ENCODE measurements at places on chromosomes 6 and 20. TPM values are rescaled to one million over a fixed set of nuclear protein-coding genes. Genes with fewer than 3 reads are reported as not detected.

DNA sequence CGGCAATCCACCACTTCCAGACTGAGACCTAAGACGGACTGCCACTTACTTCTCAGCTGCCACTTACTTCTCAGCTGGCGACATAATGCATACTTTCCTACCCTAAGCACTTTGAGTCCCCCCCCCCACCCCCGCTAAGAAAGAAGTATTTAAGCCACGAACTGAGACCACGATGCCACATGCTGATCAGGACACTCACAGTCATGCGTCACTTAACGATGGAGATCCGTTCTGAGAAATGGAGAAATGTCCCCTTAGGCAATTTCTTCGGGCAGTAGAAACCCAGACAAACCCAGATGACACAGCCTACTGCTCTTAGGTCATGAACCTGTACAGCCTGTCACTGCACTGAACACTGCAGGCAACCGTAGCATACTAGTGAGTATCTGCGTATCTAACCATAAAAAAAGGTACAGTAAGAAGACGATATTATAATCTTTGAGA, 690 bp downstream of the IFNGR1 start:
- no peaks in the 10 kb centered on the region for H3K27me3 ChIP-seq
- H3K36me3 ChIP-seq: no peaks in the 10 kb centered on the region
- peaks cover 41% of the 10 kb centered on the region for H3K4me1 ChIP-seq
- H3K4me3 ChIP-seq: peak overlapping the region; percentile 99
- no peak for DNase-seq
- H3K27ac ChIP-seq: peak overlapping the region; percentile 99

- H3K4me3 ChIP-seq: no peak overlapping the region
- no peak for DNase-seq
- no peak overlapping the region for H3K27ac ChIP-seq
- peaks cover 3% of the 10 kb centered on the region for H3K4me1 ChIP-seq
- no peaks in the 10 kb centered on the region for H3K27me3 ChIP-seq
- no peaks in the 10 kb centered on the region for H3K36me3 ChIP-seq
Observed at GRCh38 chr6:167700199-167700598, 126.5 kb upstream of the AFDN start.

Gene ITCH
- 14.3 TPM for polyA plus RNA-seq

- H3K27me3 ChIP-seq: no peaks in the 10 kb centered on the region
- DNase-seq: no peak
- no peaks in the 10 kb centered on the region for H3K4me1 ChIP-seq
Observed at GRCh38 chr6:5497896-5498578, 236.7 kb downstream of the FARS2 start.

DNA sequence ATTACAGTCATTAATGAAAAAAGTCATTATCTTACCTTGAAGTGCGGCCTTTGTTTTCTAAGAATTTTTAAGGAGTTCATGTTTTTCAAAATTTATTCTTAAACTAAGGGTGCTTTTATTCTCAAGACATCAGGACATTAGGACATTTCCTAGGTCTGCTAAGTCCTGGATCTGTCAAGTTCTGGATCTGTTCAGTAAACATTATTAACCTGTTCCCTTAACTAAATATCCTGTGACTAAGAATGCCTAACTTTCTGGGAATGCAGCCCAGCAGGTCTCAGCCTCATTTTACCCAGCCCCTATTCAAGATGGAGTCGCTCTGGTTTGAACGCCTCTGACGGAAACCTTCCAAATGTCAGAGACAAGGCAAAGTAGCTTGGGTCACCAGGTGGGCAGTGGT, 302.6 kb downstream of the SYNE1 start:
- no peaks in the 10 kb centered on the region for H3K36me3 ChIP-seq
- no peaks in the 10 kb centered on the region for H3K27me3 ChIP-seq
- no peak overlapping the region for H3K4me3 ChIP-seq
- H3K4me1 ChIP-seq: peaks cover 2% of the 10 kb centered on the region
- no peak overlapping the region for H3K27ac ChIP-seq

Gene BTN2A1
- polyA plus RNA-seq: 2.7 TPM

DNA sequence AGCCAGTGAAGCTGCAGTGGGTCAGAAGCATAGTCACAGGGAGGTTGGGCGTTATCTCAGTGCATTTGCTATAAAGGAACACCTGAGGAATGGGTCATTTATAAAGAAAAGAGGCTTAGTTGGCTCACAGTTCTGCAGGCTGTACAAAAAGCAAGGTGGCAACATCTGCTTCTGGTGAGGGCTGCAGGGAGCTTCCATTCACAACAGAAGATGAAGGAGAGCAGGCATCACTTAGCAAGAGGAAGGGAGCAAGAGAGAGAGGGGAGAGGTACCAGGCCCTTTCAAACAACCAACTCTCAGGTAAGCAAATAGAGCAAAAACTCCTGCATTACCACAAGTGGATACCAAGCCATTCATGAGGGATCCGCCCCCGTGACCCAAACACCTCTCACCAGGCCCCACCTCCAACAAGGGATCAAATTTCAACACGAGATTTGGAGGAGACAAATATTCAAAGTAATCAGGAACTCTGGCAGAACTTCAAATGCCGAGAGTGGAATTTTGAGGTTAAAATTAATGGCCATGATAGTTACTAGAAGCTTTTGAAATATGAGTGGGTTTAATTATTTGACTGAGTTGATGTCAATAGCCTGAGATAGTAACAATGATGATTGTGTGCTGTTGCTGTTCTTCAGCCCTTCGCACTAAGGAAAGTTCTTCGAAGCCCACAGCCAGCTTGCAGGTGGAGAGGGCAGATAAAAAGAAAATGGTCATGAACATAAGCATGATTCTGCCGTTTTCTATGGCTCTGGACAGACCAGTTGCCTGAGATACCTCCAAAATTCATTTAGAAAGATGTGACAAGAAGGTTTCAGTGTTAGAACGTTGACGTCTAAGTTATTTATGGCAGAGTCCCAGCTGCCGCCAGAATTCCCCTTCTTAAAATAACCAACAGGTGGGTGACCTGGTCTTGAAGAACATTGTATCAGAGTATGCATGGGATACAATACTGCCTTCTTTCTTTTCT, 55.3 kb upstream of the ADTRP start:
- peaks cover 5% of the 10 kb centered on the region for H3K4me1 ChIP-seq
- no peak overlapping the region for H3K27ac ChIP-seq
- no peaks in the 10 kb centered on the region for H3K36me3 ChIP-seq
- no peak overlapping the region for H3K4me3 ChIP-seq

Gene MMP24
- polyA plus RNA-seq: 0.73 TPM

Gene SRMS
- polyA plus RNA-seq: not detected

- no peaks in the 10 kb centered on the region for H3K36me3 ChIP-seq
- H3K4me1 ChIP-seq: no peaks in the 10 kb centered on the region
- no peak overlapping the region for H3K4me3 ChIP-seq
- no peak overlapping the region for H3K27ac ChIP-seq
- no peaks in the 10 kb centered on the region for H3K27me3 ChIP-seq
Observed at GRCh38 chr20:17762243-17762872, 62.6 kb downstream of the BANF2 start.

Gene MUC22
- not detected for polyA plus RNA-seq

DNA sequence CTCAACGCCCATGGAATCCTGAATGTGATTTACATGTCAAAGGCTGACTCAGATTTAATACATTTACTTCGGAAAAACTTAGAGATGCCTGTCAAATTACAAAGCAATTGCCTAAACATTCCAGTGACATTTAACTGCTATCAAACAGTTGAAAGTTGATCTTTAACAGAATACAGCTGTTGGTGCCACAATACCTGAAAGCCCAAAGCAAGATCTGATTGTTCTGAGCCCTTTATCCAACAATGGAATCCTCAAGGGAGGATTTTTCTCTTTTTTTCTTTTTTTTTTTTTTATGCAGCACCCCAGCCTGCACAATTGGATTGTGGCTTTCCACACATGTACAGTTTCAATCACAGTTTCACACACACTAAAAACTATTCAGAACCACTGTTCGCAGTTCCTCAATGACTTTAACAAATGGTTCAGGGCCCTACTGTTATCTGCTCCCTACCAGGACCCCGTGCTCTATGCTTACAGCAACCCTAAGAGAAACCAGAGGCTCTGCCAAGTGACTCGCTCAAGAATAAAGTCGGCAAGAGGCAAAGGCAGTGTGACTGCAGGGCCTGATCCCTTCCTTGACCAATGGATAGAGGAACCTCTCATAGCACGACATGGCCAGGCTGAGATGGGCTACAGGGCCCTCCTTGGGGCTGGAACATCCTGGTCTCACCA, 33.3 kb downstream of the EPB41L2 start:
- H3K4me3 ChIP-seq: no peak overlapping the region
- H3K27me3 ChIP-seq: no peaks in the 10 kb centered on the region
- H3K27ac ChIP-seq: no peak overlapping the region

- H3K27me3 ChIP-seq: no peaks in the 10 kb centered on the region
- H3K27ac ChIP-seq: no peak overlapping the region
- H3K4me3 ChIP-seq: no peak overlapping the region
- DNase-seq: no peak
- peaks cover 3% of the 10 kb centered on the region for H3K4me1 ChIP-seq
Observed at GRCh38 chr6:13368731-13369115, 40.4 kb upstream of the TBC1D7 start.

DNA sequence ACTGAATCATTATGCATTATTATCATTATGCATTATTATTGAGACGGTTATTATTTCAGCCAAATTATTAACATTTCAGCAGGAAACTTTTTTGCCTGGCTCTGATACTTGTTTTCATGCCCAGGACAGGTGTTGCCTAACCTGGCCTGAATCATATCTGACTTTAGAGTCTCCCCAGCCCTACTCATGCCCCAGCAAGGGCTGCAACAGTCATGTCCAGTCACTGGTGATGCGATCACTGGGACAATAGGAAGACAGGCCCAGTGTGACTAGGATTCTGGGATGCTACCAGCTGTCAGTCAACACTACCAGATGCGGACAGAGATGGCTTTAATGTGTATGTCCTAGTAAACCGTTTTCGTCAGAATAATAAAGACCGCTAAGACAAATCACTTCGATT, 285.0 kb downstream of the KHDC1L start:
- peaks cover 2% of the 10 kb centered on the region for H3K27me3 ChIP-seq
- DNase-seq: no peak
- no peak overlapping the region for H3K4me3 ChIP-seq
- H3K4me1 ChIP-seq: no peaks in the 10 kb centered on the region
- no peaks in the 10 kb centered on the region for H3K36me3 ChIP-seq
- H3K27ac ChIP-seq: no peak overlapping the region

GRCh38 chr6:124927806-124928205, 34.4 kb upstream of the RNF217 start:
- no peaks in the 10 kb centered on the region for H3K27me3 ChIP-seq
- H3K4me3 ChIP-seq: no peak overlapping the region
- H3K36me3 ChIP-seq: no peaks in the 10 kb centered on the region

- no peak overlapping the region for H3K4me3 ChIP-seq
- DNase-seq: no peak
- no peaks in the 10 kb centered on the region for H3K4me1 ChIP-seq
- H3K27me3 ChIP-seq: no peaks in the 10 kb centered on the region
- peaks cover 2% of the 10 kb centered on the region for H3K36me3 ChIP-seq
Observed at GRCh38 chr20:35368666-35369423, 42.9 kb downstream of the UQCC1 start.

- no peak overlapping the region for H3K4me3 ChIP-seq
- no peaks in the 10 kb centered on the region for H3K27me3 ChIP-seq
- H3K36me3 ChIP-seq: no peaks in the 10 kb centered on the region
- no peak for DNase-seq
Observed at GRCh38 chr20:36274181-36274841, 31.8 kb upstream of the DLGAP4 start.

- no peak for DNase-seq
- peaks cover 15% of the 10 kb centered on the region for H3K36me3 ChIP-seq
- H3K4me3 ChIP-seq: no peak overlapping the region
- no peaks in the 10 kb centered on the region for H3K27me3 ChIP-seq
Observed at GRCh38 chr6:111024681-111025080, 42.8 kb downstream of the RPF2 start.

Gene ASIP
- polyA plus RNA-seq: 0.62 TPM

Gene MEI4
- 0.42 TPM for polyA plus RNA-seq

- peaks cover 92% of the 10 kb centered on the region for H3K4me1 ChIP-seq
- H3K27ac ChIP-seq: peak overlapping the region; percentile 69
- H3K4me3 ChIP-seq: no peak overlapping the region
- no peaks in the 10 kb centered on the region for H3K36me3 ChIP-seq
- no peaks in the 10 kb centered on the region for H3K27me3 ChIP-seq
Observed at GRCh38 chr6:39210450-39210849, 18.8 kb downstream of the KCNK5 start.

Gene CLVS2
- not detected for polyA plus RNA-seq

- H3K4me1 ChIP-seq: peaks cover 3% of the 10 kb centered on the region
- peak; percentile 50 for DNase-seq
- no peaks in the 10 kb centered on the region for H3K36me3 ChIP-seq
- H3K27me3 ChIP-seq: no peaks in the 10 kb centered on the region
- no peak overlapping the region for H3K27ac ChIP-seq
- no peak overlapping the region for H3K4me3 ChIP-seq
Observed at GRCh38 chr20:34190679-34191090, 50.5 kb upstream of the ASIP start.

Gene FANCE
- 0.11 TPM for polyA plus RNA-seq

DNA sequence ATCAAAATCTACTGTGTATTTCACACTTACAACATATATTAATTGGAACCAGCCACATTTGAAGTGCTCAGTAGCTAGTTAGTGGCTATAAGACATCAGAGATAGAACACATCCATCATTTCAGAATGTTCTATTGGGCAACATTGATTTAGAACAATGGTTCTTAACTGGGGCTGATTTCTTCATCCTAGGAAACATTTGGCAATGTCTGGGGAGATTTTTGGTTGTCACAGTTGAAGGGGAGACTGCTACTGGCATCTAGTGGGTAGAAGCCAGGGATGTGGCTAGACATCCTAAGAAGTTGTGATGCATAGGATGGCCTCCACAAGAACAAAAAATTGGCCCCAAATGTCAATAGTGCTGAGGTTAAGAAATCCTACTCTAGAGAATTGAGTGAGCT, 132.5 kb downstream of the OLIG3 start:
- no peak overlapping the region for H3K4me3 ChIP-seq
- no peak for DNase-seq
- H3K27me3 ChIP-seq: no peaks in the 10 kb centered on the region
- H3K27ac ChIP-seq: no peak overlapping the region

- H3K36me3 ChIP-seq: no peaks in the 10 kb centered on the region
- peaks cover 2% of the 10 kb centered on the region for H3K4me1 ChIP-seq
- no peak for DNase-seq
- no peak overlapping the region for H3K4me3 ChIP-seq
Observed at GRCh38 chr6:18445228-18445627, 58.1 kb downstream of the RNF144B start.

- no peaks in the 10 kb centered on the region for H3K27me3 ChIP-seq
- no peak overlapping the region for H3K4me3 ChIP-seq
- H3K4me1 ChIP-seq: no peaks in the 10 kb centered on the region
- H3K27ac ChIP-seq: no peak overlapping the region
Observed at GRCh38 chr6:99187429-99187828, 162.0 kb downstream of the FAXC start.
